ENCODE measurements at places on chromosomes 7 and 10.

- no peak for DNase-seq
Measured at GRCh38 chr10:88991161-88991898, 732 bp downstream of the FAS start.

DNA sequence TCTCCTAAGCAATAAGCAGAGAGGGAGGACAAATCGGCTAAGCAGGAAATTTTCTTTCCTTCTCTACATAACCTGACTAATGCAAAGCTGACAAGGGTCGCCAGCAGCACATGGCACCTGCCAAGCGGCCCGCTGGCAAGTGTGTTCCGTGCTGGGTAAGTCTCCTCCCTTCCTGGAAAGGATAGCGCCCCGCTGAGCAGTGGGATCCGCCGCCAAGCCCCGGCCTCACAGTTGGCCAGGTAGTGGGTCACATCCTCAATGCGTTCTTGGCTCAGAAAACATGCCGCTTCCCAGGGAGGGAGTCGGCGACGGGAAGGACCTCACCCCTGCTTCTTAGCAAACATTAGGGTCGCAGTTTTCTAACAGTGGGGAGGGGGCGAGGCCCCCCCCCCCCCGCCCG lies 488.9 kb upstream of the NUPR2 start:
- no peak for DNase-seq

- no peak for DNase-seq
Measured at GRCh38 chr7:129421717-129422250, 12.4 kb upstream of the STRIP2 start.

DNA sequence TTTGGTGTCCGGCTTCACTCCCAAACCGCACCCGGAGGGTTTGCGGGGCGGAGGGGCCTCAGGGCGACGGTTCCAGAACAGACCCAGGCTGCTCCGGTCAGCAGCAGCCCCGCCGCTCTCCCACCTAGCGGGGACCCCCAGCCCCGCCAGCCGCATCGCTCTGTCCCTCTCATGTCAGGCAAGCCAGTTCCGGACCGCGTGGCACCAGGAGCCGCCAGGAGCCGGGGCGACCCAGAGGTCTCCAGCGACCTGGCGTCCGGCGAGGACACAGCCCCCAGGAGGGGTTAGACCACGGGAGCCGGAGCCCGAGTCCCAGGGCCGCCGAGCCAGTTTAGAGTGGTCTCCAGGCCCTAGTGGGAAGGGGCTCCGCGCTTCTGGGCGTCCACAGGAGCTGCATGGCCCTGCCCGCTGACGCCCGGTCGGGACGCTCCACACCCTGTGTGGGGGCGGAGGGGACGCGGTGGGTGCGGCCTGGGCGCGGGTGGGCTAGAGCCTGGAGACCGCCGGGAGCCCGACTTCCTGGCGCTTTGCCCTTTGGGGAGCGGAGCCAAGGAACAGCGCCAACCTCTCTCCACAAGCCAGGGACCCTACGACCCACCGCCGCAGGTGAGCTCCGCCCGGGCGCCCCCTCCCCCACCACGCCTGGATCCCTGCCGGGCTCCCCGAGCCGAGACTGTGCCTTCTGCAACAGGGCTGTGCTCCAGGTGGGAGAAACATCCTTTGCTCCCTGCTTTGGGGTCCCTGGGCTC lies 43.4 kb downstream of the ZNF117 start:
- no peak for DNase-seq

DNA sequence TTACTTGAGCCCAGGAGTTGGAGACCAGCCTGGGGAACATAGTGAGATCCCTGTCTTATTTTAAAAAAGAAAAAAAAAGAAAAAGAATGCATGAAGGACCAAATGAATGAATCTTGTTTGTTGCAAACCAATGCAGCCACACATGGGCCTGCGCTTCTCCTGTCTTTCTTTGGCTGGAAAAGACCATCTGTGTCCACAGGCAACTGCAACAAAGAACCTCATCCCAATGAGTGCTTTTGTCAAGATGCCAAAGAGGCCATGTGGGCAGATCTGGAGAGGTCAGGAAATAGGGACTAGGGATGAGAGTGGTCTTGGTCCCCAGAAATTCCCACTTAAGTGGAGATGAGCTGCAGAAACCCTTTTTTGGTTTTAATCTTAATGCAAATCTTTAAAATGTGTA lies 49.8 kb upstream of the DUSP5 start:
- no peak for DNase-seq

- no peak for DNase-seq
Measured at GRCh38 chr10:129030996-129031843, 435.8 kb upstream of the MGMT start.

All from NCI-H2107 (cell line).